RPMI8226 (cell line): ENCODE measurements at places on chromosomes 4 and X.
A peak's percentile ranks its signal among the peaks of the same experiment; 100 is the strongest.

GRCh38 chr4:179634862-179635261 lies 2192.6 kb upstream of the AGA start:
- DNase-seq: no peak

DNA sequence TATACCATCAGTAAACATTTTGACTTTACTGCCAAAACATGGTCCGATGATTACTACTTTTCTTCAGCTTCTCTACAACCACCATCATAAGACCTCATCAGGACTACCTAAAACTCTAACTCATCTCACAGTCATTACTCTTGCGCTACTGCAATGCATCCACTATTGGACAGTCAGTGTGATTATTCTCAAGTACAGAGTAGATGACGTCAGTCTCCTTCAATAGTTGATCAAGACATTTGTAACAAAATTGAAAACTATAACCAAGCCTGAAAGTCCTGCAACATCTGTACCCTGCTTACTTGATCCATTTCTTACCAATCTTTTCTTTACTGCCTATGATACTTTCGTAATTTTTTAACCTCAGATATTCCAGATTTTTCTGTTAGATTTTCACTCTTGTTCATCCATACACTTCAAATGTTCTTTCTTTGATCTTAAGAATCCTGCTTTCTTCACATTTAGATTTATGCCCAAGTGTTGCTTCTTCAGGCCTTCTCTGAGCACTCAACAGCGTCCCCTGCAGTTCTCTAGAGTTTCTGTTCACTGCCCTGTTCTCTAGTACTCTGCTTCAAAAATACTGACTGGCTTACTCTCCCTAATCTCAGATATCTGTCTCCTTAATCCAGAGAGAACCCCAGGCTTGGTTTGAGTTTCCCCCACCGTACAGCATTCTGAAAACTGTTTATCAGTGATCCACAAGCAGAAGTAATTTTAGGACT lies 1517.6 kb downstream of the STIM2 start:
- no peak for DNase-seq

DNA sequence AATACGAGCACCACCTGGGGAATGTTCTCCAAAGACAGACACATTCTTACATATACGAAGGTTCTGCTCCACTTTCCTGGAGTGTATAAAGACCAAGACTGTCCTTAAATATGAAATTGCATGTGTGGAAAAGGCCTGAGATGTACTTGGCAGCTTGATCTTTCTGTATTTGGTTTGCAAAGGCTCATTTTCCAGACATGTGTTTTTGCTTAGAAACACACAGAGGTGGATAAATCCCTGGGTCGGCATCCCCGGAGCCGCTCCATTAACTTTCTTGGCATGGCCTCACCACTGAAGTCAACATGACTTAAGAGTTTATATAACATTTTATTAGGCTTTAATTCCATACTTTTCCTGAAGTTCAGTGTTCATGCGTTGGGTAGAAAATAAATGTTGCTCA lies 239.4 kb downstream of the LDB2 start:
- DNase-seq: no peak

GRCh38 chr4:144178414-144178813 lies 37.9 kb upstream of the GYPA start:
- no peak for DNase-seq

DNA sequence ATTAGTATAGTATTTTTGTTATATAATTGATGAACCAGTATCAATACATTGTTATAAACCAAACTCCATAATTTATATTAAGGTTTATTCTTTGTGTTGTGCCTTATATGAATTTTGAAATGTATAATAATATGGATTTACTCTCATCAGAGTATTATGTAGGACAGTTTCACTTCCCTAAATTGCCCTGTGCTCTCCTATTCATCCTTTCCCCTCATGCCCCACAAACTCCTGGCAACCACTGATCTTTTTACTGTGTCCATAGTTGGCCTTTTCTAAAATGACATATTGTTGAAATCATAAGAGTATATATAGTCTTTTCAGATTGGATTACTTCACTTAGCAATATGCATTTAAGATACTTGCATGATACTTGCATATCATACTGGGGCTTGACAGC lies 958.1 kb upstream of the GRID2 start:
- peak; percentile 8 for DNase-seq

- peak; percentile 65 for DNase-seq
These were observed at the start of gene TET2 for GRCh38 chr4:105146276-105147015. Gene TET2 (plus strand): TSS chr4:105146876. CDS start chr4:105233943, 87,067 bp downstream.
